HuH-7 (cell line): ENCODE measurements at places on chromosomes 12 and 14.
A peak's percentile ranks its signal among the peaks of the same experiment; 100 is the strongest.

- DNase-seq, result no peak
Measured at GRCh38 chr12:126210026-126210425, 1144.8 kb downstream of the AACS start.

- DNase-seq, result no peak
Measured at GRCh38 chr12:45439039-45439438, 223.1 kb downstream of the ANO6 start.

- DNase-seq, result peak; percentile 86
Measured at GRCh38 chr12:54005853-54006558, 2.8 kb upstream of the HOXC8 start.

- no peak for DNase-seq
Measured at GRCh38 chr12:94670075-94670474, 19.7 kb upstream of the TMCC3 start.

DNA sequence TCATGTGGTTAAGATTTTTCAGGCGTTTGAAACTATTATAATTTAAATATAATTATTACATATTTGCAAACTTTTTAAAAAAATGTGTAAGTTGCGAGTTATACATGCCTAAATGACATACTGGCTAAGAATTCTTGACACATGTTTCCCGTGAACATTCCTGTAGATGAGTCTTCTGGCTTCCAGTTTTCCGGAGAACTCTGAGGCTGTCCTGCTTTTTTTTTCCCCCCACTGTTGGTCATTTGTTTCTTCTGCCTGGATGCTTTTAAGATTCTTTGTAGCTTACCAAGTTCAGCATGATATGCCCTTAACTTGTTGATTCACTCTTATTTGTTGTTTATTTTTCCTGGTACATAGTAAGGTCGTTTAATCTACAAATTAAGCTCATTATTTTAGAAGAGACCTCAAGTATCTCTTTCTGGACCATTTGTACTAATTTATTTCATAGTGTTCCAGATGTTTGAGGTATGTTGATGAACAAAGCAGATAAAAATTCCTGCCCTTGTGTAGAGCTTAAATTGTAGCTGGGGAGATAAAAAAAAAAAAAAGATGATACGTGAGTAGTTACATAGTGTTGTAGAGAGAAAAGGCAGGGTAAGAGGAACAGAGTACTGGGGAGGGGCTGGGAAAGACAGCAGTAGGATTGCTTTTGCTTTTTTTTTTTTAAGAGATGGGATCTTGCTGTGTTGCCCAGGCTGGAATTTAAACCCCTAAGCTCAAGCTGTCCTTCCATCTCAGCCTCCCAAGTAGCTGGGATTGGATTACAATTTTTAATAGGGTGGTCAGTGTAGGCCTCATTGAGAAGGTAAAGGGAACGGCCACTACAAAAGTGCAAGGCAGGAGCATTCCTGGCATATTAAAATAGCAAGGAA lies 32.8 kb downstream of the ARHGAP5 start:
- no peak for DNase-seq

- no peak for DNase-seq
Measured at GRCh38 chr12:8065991-8066594, at the start of gene C3AR1. Gene C3AR1, minus strand, starts transcription at chr12:8066359. Its CDS starts 6,174 bp downstream, at chr12:8060185.

GRCh38 chr14:64825006-64825405 lies 54.7 kb downstream of the SPTB start:
- no peak for DNase-seq

DNA sequence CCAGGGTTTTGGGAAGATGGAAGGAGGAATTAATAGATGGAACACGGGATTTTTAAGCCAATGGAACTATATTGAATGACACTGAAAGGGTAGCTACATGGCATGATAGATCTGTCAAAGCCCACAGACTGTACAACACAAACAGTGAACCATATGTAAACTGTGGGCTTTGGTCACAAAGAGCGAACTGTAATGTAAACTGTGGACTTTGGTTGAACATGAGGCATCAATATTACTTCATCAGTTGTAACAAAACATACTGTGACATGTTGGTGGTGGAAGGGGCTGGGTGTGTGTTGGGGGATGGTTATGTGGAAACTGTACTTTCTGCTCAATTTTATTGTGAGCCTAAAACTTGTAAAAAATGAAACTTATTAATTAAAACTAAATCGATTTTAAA lies 210.6 kb upstream of the HMGA2 start:
- DNase-seq, result no peak

- DNase-seq, result no peak
Measured at GRCh38 chr12:12720052-12720451, 2.9 kb downstream of the CDKN1B start.

GRCh38 chr12:100372853-100373640 lies 16.2 kb downstream of the SLC17A8 start:
- no peak for DNase-seq

GRCh38 chr12:1104088-1104800 lies 113.2 kb downstream of the ERC1 start:
- DNase-seq, result no peak

GRCh38 chr12:59887178-59887577 lies 291.3 kb downstream of the SLC16A7 start:
- DNase-seq, result no peak

DNA sequence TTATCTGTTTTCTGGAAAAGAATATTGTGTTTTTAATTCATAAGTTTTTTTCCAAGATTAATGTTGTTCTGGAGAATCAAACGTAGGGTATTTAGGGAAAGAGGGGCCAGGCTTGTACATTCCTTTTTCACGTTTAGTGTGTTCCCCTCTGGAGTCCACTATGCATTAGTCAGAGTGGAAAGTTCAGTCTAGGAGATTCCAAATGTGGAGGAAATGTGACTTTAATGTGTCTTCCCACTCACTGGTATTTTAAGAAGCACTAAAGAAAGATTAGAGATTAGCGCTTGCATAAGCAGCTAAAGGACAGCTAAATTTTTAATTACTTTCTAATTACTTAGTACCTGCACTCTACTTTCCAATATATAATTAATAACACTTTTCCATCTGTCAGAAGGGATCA lies 4.4 kb upstream of the PDE6H start:
- DNase-seq, result no peak

DNA sequence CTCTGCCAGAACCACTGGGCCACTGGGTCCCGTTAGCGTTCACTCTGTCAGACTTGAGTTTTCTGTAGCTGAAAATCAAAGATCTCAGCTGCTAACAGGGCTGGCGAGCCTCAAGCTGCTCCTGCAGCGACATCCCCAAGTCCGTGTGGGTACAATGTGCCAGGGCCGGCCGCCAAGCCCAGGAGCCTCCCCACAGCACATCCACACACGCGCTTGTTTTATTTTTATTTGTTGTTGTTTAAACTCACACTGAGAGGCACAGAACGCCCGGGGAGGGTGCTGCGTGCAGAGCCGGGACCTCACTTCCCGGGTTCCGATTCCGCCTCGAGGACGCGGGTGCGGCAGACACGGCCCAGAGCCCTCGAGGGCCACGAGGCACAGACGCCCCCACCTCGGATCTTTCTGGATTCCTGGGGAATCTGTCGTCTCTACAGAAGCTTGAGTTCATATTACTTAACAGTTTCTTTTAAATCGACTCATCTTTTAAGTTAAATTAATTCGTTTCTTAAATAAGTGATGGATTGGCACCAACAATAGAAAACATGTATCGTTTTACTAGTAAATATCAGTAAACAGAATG lies 9.3 kb downstream of the GALNT9 start:
- no peak for DNase-seq

GRCh38 chr12:95674163-95674562 lies 116.4 kb downstream of the NTN4 start:
- no peak for DNase-seq
